Karpas-422 (cell line): ENCODE measurements at places on chromosomes 1 and 21.

DNA sequence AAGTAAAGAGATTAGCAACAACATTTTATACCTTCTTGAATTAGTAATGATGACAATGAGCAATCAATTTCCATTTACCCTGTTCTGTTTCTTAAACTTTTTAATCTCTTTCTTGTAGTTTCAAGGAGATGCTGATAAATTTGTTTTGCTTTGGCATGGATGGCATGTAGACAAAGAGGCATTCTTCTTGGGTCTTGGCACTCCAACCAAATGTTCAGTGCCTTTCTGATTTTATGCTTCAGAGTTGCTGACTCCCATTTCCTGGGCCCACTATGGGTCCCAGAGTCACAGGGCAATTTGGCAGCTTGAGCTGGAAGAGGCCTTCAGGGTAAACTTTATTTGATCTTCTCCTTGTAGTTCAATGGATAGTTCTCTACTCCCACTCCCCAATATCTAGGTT, 42.1 kb upstream of the OSBPL9 start:
- DNase-seq: no peak

DNA sequence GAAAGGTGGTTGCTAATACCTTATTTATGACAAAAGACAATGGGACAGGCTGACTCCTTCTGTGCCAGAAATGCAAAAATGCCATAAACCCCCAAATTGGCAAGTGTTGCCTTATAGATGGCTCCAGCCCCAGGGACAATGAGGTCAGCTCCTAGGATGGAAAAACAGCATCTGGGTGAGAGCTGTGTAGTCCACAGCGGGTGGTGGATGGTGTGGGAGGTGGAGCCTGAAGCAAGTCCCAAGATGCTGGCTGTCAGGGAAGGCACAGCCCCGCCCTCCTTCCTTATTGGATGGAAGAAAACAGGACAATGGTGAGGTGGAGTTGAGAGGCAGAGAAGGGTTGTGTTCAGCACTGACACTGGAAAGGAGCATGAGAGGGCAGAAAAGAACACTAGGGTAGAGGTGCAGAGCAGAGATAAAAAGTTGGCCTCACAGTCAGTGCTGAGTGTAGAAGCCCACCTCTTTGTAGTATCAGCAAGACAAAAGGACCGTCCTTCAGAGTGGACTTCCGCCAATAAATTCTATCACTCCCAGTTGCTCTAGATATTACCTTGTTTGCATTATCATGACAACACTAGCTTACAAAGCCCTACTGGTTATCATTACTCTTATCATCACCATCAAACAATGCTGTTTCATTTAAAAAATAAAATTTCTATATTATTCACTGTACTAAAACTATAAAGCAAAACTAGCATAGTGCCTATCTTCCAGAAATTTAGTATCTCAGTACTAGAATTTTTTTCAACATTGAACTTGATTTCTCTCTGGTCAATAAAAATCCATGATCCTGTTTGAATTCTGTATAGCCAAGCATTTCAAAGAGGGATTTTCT, 3.7 kb upstream of the SDE2 start:
- no peak for DNase-seq

DNA sequence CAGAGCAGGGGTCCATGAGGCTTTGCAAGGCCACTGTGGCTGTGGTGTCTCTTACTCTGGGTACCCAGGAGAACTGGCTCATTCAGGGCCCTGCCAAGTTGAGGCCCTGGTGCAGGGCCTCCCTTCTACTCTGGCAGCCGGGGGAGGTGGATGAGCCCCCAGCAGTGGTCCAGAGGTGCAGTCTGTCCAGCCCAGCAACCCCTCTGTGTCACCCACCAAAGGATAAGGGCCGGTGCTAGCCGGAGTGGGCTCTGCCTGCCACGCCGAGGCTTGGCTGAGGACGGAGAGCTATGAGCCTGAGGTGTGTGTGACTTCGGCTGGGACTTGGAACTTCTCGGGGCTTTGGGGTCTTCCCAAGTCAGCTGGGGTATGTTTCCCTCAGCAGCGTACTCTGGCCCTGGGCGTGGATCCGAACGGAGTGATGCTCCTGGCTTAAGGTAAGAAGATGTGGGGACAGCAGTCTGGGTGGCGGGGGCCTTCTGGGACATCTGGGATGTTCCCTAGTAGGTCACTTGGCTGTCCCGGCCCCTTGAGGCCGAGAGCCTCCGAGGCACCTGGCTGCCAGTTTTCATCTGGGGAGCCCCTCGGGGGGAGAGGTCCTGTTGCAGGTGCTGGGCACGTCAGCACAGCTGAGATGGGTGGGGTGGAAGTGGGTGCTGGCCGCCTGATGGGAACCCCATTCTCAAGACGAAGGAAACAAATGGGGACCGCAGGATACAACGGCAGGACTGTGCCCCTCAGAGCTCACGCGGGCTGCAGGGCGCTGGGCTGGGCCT, 25.9 kb downstream of the RUNX3 start:
- no peak for DNase-seq

GRCh38 chr1:150552911-150553289, 3.7 kb downstream of the ADAMTSL4 start:
- no peak for DNase-seq

DNA sequence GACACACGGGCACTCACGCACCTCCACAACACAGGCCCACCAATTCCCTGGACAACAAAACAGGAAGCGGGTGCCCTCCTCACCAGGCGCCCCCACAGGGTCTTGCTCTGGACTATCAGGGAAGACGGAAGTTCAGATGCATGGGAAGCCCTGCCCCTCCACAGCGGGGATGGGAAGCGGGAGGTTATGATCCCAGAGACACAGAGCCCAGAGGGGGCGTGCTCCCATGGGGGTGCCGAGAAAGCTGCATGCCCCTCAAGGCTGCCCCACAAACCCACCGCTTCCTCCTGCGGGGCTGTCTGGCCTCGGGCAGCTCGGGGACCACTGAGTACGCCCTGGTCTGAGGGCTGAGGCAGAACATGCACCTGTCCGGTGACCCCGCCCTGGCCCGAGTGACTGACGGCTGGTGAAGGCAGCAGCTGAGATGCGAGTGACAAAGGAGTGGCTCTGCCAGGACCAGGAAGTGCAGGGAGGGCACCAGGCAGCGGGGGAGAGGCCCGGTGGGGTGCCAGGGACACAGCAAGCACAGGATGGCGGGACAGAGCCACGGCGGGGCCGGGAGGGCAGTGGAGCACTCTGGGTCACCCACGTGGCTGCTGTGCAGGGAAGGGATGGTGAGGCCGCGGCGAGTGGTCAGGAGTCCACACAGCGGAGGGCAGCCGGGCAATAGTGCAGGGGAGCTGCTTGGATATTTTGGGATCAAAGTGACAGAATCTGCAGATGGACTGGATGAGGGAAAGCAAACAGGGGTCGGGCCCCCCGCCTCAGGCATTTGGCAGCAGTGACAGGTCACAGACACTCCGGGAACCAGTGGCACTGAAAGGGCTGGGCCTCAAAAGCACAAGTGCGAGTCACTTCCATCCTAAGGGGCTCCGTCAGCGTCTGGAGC, 18.6 kb downstream of the NADK start:
- no peak for DNase-seq

DNA sequence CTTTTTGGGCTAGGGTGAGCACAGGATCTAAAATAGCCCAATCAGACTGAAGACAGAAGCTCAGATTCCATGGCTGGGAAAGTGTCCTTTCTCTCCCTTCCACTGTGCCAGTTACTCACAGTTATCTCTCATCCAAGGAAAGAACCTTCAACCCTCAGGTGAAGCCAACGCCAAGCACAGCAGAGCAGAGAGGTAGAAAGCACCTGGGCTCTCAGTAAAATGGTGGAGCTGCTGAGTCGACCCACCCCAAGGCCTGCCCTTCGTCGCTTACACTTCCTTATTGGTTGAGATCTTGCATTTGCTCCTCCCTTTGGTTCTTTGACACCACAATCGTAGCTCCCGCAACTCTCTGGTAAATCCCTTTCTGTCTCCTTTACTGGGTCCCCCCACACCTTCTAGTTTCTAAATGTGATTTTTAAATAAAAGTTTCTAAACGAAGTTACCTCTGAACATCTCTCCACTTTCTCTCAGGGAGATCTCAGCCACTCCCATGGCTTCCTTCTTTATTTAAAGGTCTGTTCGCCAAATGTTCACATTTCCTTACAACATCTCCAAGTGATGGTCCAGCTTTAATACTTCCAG, 27.5 kb upstream of the SLC30A1 start:
- peak; percentile 86 for DNase-seq
